SJSA1 (cell line): ENCODE measurements at places on chromosomes 13 and 19. TPM values are rescaled to one million over a fixed set of nuclear protein-coding genes. Genes with fewer than 3 reads are reported as not detected.

The TTYH1 gene
- total RNA-seq = not detected in 2 replicates

The TIMM29 gene
- total RNA-seq = 53.5 and 58.6 TPM in 2 replicates

The SYT3 gene
- not detected in 2 replicates for total RNA-seq

The LSM14A gene
- 33.5 and 61.4 TPM in 2 replicates for total RNA-seq

The IL12RB1 gene
- 0.21 TPM in 1 of 2 replicates, not detected in the other for total RNA-seq

The CDC16 gene
- 16.5 and 27.2 TPM in 2 replicates for total RNA-seq

The CEACAM8 gene
- total RNA-seq = not detected in 2 replicates

DNA sequence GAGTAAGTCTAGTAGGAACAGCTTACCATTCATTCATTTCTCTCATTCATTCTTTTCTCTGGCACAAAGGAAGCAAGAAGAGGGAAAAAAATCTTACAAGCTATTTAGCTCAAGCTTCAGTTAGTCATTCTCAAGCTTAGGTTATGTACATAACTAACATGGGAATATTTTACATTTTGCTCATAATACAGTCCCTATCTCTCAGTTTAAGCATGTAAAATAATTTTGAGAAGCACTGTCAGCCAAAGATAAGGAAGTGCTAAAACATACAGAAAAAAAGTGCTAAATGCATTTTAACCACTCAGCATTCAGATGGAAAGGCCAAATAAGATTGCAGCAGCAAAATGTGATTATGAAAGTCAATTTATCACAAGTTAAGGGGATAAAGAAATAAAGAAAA, 7.9 kb downstream of the RBM26 start:
- no peak for DNase-seq

DNA sequence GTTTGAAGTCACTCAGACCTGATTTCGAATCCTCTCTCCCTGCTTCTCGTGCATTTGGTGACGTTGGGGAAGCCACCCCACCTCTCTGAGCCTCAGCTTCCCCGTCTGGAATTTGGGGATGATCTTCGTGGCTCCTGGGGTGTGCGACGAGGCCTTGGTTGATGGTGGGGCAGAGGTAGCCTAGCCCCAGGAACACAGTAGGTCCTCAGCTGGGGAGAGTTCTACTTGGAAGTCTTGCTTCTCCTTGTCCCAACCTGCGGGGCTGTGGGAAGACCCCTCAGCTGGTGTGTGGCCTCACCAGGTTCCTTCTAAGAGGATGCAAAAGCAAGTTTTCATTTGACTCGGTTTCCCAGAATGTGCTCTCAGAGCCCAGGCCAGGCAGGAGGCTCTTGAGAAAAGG, 13.1 kb downstream of the HPN start:
- DNase-seq = no peak

- no peak for DNase-seq
Measured at GRCh38 chr19:7628589-7629311, 595 bp downstream of the XAB2 start.

GRCh38 chr13:73198991-73199411, 140.2 kb downstream of the KLF5 start:
- DNase-seq = no peak

- no peak for DNase-seq
Measured at GRCh38 chr13:102812611-102813287, 13.8 kb downstream of the BIVM start.

- DNase-seq = no peak
Measured at GRCh38 chr13:95779522-95779921, 102.6 kb downstream of the DNAJC3 start.

DNA sequence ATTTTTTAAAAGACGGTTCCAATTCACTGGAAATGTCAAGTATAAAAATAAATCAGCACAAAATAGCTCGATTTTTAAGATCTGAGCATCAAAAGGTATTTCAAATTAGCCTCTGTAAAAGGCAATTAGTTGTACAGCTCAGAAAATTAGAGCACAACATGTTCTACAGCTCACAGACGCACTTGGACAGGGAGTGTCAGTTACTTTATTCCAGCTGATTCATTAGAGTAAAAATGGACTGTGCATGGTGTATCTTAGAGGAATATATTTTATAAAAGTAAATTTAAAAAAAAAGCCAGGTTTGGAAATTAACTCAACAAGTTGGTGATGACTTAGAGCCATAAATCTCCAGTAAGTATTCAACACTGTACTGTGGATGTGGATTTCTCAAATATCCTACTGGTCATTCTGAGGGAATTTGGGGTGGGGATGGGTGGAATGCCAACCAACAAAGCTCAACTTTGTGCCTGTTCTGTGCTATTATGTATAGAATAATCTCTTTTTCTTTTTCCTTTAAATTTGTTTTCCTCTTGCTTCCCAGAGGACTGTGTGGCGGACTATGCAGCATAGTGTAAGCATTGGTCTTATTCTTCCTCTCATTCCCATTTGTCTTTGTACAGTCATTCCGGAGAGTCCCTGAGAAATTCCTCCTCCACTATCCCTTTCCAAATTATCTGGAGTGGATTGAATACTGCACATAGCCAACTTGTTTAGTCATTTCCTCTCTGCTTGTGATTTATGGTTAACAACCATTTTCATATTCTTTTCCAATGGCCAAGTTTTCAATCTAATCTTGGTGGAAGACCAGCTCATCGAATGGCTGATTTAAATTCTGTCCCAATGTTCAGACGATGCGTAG, 169.3 kb downstream of the DCT start:
- peak; percentile 77 for DNase-seq

DNA sequence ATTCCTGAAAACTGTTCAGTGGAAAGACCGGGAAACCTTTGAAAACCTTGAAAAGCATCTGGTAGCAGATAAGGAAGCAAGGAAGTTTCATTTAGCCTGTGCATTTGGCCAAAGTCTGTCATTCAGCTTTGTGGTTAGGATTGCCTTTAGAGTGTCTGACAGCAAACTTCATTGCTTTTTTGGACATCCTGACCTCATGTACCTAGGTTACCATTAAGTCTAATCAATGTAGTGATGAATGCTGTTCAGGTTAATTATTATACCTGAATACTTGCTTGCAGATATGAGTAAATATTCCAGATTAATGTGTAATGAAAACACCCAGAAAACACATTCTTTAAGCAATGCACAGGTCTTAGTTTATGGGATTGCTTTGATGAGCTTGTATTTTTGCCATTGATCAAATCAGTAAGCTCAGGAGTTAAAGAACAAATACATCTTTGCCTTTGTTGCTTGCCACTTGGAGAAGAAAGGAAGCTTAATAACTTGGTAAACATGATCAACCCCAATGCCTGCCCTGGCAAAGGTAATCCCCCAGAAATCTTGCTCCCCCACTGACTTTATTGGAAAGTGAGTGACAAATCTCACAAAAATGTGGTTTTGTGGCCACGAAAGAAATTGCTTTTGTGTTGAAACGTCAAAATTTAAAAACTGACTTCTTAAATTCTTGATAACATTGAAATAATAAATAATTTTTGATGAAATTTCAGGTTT, 87.4 kb downstream of the SLC15A1 start:
- DNase-seq = no peak

- no peak for DNase-seq
Measured at GRCh38 chr19:44942067-44942571, at the start of gene APOC4. TSS of gene APOC4 (plus strand) at chr19:44942237. CDS start at chr19:44942278, 41 bp downstream.

DNA sequence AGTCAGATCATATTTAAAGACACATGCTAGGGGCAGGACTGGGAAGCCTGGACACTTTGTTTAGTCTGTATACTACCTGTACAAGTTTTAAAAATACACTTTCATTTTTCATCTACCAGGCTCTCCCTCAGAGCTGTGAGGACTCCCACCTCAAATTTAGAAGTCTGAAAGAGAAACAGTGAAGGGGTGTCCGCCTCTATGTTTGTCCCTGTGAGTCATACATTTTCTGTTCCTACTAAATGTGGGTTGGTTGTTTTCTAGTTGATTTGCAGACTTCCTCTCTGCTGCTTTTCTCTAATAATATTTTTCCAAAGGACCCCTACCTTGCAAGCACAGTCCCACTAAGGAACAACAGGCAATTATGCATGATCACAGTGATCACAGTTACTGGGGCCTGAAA, 110.5 kb downstream of the ENOX1 start:
- no peak for DNase-seq

DNA sequence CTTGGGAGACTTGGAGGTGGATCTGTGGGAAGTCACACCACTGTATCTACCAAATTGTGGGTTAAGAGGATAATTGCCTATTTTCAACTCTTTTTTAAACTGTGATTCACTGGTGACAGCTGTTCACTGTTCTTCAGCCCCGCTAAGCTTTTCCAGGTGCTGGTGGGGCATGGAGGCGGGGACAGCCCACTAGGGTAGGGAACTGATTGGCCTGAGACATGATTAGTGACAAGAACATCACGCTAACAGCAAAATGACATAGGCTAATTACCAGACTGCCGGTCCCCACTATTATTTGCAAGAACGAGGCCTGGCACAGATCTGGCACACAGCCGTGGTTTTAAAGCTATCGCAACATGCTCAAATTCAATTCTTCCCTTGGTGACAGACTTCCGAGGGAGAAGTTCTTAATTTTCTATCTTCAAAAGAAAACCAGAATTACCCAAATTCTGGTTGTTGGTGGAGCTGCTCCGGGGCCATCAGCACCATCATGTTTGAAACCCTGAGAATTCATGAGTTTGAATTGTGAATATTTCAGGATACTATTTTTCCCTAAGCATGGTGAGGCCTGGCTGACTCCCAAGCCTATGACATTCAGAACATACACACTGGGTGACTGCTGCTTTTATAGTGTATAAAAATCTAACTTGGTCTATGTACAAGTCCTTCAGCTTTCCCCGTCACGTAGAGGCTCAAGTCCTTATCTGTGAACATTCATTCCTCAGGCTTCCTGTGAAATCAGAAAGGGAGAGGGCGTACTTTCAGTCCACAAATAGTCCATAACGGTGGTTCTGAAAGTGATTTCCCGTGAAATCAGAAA, 17.9 kb downstream of the DOCK9 start:
- no peak for DNase-seq

GRCh38 chr19:40598918-40599307, 2.3 kb upstream of the LTBP4 start:
- DNase-seq = no peak

- DNase-seq = no peak
Measured at GRCh38 chr13:42395086-42395821, 123.3 kb downstream of the AKAP11 start.

- DNase-seq = no peak
Measured at GRCh38 chr13:70708775-70709174, 600.5 kb upstream of the KLHL1 start.

DNA sequence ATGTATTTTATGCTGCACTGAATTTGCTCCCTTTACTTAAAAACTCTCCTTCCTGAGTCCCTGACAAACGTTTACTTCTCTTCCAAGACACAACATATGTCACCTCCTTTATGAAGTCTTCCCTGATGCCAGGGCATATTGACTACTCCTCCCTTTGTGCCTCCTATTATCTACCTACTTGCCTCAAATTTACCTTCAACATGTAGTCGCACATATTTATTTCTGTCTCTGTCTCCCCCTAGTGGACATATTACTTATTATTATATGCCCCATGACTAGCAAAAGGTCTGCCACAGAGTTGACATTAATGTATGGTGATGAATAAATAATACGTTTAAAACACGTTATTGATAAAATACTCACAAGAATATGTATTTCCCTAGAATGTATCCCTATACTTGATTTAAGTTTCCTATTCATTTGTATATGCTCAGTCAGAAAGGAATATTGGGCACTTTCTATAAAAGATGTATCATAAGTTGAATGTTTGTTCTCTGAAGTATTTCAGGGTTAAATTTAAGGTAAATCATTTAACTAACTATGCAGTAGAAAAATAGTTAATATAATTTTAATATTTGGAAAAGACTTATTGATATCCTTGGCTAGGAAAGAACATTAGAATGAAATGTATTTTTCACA, 250.3 kb upstream of the ATXN8OS start:
- DNase-seq = peak; percentile 7

- no peak for DNase-seq
Measured at GRCh38 chr19:11159598-11160439, 4.2 kb upstream of the SPC24 start.

DNA sequence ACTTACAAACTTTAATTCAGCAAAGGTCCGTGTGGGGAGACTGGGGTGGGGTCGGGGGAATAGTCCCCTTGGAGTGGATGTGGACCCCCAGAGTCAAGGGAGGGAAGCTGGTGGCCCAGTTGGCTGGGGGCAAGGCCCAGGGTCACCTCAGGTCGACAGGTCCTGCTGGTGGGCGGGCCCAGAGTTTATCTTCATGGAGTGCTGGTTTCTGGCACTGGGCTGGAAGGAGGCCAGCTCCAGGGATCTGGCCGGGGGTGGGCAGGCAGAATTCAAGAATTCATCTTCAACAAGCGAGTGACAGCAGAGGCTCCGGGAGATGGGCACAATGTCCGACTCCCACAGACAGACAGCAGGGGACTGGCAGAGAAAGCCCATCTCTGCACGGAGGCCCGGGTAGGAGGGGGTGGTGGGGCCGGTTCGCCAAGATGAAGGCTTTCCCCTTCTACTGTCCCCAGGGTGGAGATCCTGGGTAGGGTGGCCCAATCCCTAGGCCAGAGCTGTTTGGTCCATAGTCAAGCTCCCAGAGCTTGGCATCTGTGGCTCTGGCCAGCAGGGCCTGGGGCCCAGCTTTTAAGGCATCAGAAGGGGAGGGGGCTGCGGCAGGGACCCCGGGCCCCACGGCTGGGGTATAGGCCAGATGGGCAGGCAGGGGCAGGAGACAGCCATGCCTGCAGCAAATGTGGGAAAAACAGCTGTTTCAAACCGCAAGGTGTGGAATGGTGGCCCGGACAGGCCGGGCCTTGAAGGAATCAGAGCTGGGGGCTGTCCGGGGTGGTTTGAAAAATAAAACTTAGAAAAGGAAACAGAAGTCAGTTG, 622 bp upstream of the FDX2 start:
- no peak for DNase-seq

DNA sequence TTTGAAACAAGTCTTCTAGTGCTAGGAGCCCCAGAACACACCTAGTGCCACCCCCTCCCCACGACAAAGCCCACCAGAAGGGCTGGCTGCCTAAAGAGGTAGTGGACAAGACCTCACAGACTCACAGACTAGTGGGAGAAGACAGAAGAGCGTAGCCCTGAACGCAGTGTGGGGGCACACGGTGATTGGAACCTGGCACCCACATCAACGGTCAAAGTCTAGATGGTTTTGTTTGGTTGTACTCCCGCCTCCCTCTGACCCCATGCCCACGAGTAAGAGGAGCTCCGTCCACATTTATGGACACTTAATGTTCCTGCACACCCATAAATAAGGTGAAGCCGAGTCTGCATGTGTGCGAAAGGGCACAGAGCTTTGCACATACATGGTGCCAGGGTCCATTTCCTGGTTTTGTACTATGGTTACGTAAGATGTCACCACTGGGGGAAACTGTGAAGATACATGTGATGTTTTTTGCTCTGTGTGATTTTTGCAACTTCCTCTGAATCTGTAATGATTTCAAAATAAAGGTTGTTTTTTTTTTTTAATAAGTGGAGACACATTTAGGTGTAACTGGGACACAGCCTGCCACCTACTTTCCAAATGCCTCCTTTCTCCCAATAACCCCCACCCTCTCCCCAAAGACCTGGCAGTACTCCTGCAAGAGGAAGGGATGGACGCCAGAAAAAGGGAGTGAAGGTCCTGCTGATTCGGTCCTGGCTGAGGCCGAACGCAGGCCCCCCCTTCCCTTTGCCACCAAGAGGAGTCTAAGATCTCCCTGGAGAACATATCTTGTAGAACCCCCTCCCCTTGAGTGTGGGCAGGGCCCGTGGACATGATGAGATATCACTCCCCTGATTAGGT, 72.8 kb downstream of the GNG7 start:
- no peak for DNase-seq
